ENCODE measurements at places on chromosomes 1 and 21.

DNA sequence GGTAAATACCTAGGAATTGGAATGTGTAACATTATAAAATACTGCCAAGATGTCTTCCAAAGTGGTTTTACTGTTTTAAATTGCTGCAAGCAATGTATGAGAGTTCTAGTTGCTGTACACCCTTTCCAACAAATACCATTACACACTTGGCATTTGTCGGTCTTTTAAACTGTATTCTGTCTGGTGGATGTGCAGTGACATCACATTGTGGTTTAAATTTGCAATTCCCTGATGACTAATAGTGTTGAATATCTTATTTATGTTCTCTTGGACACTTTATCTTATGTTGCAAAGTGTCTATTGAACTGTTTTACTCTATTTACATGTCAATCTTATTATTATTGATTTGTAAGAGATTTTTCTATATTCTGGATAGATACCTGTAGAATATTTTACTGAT is 561.2 kb upstream of the B3GALT2 start:
- DNase-seq: no peak

GRCh38 chr21:42190486-42190863 is 28.5 kb upstream of the ABCG1 start:
- DNase-seq: no peak

DNA sequence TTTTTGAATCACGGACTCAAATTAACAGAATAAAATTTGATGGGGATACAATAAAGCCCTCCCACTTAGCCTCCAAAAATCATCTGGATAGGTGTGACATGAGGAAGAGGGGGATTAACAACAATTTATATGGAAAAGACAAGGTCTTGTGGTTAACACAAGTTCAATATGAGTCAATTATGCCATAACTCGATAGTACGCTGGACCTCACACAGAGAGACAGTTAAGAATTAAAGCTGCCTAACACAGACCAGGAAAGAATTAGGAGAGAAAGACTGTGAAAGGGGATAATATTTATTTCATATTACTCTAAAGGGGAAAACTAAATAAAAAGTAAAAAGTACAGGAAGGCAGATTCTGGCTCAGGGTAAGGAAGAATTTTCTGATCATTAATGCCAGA is 243.7 kb upstream of the LYPLAL1 start:
- DNase-seq: no peak

- no peak for DNase-seq
These were observed 3.6 kb downstream of the CACNA1S start for GRCh38 chr1:201108614-201109013.

DNA sequence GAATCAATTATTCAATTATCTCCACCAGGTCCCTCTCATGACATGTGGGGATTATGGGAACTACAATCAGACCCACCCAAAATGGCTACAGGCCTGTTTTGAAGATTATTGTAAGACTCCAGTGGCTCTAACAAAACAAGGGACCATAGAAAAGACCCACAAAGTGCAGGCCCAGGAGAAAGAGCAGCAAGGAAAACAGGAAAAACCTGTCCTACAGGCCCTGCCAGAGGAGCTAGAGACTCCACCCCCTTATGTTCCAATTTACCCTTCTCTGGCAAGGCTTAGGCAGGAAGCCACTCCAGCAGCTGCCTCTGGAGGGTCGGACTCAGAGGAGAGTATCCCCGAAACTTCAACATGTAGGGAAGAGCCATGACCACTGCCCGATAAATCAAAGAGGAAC is 96.5 kb downstream of the LIPI start:
- DNase-seq: no peak

- no peak for DNase-seq
These were observed 858.0 kb downstream of the USP25 start for GRCh38 chr21:16587681-16588375.

- no peak for DNase-seq
These were observed 323.3 kb downstream of the KCTD3 start for GRCh38 chr1:215890438-215890837.

DNA sequence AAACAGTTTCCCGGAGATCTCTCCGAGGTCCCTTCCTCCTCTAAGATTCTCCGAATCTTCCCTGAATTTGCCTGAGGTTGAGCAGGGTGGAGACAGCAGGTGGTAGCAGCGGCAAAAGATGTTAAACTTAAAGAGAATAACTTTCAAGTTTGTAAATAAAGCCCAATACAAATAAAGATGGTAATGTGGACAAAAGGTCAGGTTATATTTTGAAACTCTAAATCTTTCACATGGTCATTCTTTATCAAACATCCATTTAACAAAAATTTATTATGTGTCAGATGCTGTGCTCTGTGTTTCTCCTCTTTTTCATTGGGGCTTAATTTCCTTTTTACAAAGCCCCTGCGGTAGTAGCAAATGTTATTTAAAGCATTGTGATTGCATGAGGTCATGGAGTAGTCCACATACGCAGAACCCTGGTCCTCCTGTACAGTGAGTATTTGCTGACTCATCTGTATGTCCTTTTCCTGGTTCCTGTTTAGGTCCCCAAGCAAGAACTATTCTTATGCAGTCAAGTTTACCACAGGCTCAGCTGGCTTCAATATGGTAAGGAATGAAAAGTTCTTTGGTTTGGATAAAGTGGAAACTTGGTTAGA is 119.2 kb downstream of the ITSN1 start:
- DNase-seq: peak; percentile 50

DNA sequence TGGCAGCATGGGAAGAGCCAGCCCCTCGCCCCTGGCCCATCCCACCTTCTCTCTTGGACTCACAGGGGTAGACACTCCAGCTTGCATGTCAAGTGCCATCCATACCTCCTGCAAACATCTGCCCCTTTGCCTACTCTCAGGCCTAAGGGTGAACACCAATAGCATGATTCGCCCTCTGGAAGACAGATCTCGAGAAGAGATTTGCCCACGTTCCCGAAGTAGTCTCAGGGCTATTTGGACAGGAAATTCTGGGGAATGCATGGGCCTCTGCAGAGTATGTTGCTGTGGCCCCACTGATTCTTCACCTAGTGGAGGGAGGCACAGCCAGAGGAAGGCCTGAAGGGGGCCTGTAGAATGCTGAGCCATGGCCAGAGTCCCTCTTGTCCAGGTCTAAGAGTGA is 29.8 kb upstream of the DNASE2B start:
- no peak for DNase-seq

GRCh38 chr1:85060038-85060437 is 11.7 kb upstream of the MCOLN3 start:
- DNase-seq: no peak

GRCh38 chr1:54571326-54571725 is 23.3 kb downstream of the ACOT11 start:
- no peak for DNase-seq

DNA sequence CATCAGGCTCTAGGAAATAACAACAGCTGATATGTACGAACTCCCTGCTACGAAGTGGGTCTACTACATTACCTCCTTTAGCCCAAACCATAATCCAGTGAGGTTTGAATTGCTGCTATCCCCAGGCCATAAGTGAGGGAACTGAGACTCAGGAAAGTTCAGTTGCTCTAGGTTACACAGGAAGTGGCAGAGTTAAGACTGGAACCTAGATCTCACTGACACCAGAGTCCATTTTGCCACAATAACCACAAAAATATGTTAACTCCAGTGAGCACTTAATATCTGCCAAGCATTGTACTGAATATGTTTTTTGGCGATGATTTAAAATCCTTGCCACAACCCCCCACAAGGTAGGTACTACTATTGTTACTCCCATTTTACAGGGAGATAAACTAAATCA is 8.9 kb upstream of the TADA1 start:
- DNase-seq: no peak

GRCh38 chr1:184632415-184633175 is 122.1 kb downstream of the EDEM3 start:
- no peak for DNase-seq

GRCh38 chr1:161119092-161119903 is 1.4 kb downstream of the NIT1 start:
- peak; percentile 39 for DNase-seq

DNA sequence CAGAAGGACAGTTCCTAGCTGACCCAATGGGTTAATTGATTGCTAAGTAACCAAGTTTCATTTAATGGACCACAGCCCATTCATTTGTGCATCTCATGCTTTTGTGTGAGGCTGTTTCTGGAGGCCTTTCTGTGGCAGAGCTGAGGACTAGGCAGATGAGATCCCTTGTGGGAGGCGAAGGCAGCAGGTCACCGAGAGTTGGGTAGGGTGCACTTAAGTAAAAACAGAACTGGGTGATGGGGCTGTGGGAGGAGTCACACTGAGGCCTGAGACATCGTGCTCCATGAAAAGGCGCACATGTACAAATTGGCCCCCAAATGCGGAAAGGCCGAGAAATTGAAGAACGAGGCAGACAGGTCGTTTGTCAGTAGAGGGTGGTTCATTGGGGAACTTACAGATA is 60.9 kb downstream of the S100B start:
- DNase-seq: no peak

DNA sequence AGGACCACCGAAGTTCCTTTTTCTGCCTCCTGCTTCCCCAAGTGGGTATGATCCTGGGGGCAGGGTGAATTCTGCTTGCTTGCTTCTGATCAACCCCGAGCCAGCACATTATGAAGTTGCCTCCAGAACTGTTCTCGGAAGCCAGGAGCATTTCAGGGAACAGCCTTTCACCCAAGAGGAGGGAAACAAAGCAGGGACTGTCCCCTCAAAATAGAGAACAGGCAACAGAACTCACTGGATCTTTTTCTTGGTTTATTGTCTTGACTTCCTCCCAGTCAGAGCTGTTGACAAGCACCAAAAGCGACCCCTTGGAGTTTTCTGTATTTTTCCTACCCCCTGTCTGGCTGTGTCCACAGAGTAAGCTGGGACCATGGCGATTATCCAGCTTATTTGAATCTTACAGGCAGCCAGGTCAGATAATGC is 258.3 kb upstream of the SGIP1 start:
- no peak for DNase-seq

DNA sequence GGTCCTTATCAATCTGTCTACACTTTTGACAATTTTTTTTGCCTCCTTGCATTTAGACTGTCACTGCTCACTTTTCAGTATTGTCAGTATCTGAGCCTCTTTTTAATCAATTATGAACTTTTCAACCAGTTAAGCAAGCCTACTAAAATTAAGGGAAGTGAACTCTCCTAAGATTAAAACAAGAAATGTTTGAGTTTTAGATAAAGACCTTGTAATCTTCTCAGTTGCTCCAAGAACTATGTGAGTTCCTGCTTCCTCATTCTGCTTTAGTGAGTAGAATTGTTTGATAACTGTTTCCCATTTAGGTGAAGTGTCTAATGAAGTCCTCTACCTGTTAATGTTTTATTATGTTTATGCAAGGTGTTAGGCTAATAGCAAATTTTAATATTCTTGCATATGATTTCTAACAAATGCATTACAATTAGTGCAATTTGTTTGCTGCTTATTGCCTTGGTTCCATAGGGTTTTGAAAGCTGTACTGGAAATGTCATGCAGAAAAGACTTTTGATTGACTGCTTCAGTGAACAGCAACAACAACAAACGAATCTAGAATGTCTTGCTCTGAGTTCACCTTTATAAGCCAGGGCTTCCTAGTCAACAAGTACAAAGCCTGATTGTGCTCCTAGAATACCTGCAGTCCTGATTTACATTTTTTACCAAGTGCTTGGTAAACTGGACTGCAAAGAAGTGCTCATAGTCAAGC is 40.9 kb downstream of the PLA2G4A start:
- DNase-seq: no peak

GRCh38 chr1:60564916-60565750 is 491.6 kb upstream of the C1orf87 start:
- DNase-seq: no peak

- no peak for DNase-seq
These were observed 46.4 kb downstream of the ELF3 start for GRCh38 chr1:202056644-202057334.

DNA sequence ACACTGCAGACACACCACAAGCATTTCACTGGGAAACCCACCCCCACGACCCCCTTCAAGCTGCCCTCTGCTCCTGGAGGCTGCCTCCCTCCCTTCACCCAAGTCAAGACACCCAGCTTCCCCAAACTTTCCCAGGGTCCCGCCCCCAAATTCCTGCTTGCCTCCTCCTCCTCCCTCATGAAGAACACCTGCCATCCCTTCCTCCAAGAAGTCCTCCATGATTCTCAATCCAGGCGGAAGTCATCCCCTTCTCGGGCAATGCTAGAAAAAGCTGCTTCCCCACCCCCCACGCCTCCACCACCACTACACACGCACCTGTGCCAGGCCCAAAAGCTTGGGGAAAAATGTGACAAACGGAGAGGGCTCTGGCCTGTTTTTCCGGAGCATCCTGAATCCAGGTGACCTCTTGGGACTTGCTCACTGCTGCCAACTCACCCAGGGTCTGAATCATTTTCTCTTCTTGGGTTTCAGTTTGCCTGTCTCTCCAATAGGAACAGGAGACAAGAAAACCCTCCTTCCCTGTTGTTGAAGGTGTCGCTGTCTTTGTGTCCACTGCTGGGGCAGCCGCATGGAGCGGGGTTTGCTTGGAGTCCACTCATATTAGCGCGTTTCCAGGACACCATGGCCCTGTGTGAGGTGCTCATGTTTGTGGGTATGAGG is 101.0 kb upstream of the CASZ1 start:
- DNase-seq: no peak

DNA sequence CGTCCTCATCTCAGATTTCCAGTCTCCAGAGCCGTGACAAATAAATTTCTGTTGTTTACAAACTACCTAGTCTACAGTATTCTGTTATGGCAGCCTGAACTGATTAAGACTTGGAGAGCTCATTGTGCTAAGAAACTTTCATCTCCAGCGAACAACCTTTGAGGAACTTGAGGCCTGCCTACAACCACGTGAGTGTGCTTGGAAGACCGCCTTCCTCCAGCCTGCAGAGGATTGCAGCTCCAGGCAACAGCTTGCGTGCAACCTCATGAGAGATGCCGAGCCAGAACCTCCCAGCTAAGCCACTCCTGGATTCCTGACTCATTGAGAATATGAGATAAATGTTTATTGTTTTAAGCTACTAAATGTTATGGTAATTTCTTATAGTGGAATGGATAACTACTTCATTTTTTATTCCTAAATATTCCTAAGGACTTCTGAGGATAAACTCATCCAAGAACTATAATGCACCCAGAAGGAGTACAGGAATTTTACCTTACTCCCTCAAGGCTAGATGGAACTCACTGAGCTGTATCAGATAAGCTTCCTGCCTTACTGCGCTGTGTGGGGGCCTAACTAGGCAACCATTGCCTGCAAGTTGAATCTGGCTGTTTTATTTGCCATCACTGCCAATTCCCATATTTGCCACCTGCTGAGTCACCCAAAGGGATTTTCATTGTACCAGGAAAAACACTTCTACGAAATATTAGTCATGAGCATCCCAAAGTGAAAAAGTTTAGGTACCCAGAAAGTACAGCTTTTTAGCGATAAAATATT is 17.6 kb downstream of the FAM177B start:
- DNase-seq: no peak

All from SW 1271 (cell line).